ENCODE measurements at places on chromosomes 1 and 21.

GRCh38 chr1:157992031-157992832, 1.2 kb upstream of the KIRREL1 start:
- DNase-seq: peak; percentile 60

GRCh38 chr21:41684381-41685245, 82.2 kb downstream of the RIPK4 start:
- no peak for DNase-seq

DNA sequence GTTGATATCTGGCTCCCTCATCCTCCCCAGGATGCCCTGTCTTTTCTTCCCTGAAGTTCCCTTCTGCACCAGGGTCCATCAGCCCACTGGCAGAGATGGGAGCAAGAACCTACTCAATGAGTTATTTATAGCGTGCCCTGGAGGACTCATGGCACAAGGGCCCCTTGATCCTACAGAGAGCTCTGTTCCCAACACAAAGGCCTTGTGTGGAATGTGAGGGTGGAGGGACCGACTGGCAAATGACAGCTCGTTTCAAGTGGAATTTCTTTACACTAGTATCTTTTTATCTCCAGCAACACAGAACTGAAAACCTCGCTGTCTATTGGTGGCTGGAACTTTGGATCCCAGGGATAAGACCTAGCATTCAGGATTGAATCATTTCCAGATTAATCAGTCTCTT, 22.4 kb downstream of the CHI3L2 start:
- no peak for DNase-seq

DNA sequence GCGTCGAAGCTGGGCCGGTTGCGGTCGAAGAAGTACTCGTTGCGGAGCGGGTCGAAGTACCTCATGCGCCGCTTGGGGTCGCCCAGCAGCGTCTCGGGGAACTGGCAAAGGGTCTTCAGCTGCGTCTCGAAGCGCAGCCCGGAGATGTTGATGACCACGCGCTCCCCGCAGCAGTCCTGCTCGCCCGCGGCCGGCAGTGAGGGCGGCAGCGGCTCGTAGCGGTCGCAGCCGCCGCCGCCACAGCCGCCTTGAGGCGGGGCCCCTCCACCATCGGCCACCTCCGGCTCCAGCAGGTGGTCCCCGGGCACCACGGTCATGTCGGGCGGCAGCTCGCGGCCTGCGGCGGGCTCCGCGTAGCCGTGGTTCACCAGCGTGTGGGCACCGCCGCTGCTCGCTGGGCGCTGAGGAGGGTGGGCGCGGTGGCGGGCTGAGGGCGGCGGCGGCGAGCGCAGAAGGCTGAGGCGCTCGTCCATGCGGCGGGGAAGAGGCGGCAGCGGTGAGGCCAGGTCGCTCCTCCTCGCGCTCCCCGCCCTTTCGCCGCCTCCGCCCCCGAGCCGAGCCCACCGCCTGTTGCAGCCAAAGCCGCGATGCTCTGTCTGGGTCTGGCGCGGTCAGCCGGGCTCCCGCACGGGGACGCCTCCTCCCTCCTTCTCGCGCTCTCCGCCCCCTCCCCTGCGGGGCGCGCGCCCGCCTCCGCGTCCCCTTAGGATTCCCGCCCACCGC, at the start of gene KCNA3:
Gene KCNA3 (minus strand): TSS at position 604 of the 723 bp plus-strand sequence. CDS start 131 bp downstream, at position 473.
- DNase-seq: no peak

GRCh38 chr1:62437273-62437940, 558 bp downstream of the USP1 start:
- peak; percentile 41 for DNase-seq

DNA sequence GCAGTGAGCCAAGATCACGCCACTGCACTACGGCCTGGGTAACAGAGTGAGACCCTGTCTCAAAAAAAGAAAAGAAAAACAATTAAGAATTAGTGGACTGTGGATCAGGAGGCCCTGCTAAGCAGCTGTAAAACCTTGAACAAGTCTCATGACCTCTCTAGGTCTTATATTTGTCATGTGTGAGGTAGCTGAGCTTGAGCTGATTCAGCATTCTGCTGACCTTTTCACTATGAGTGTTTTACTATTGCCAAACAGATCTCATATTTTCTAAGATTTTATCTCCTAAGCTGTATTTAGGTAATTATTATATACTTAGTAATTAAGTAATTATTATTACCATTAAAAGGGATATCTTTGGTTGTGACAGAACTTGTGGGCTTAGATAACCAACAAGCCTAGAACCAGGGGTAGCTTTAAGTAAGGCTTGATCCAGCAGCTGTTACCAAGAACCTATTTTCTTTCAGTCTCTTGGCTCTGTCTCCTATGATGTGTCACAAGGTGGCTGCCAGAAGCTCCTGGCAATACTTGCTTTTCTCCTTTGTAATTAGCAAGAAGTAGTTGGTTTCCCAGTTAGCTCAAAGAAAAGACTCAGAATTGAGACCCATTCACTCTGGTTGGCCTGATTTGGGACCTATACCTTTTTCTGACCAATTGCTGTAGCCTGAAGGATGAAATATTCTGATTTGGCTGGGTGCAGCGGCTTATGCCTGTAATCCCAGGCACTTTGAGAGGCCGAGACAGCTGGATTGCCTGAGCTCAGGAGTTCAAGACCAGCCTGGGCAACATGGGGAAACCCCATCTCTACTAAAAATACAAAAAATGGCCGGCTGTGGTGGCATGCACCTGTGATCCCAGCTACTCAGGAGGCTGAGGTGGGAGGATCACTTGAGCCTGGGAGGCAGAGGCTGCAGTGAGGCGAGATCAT, 8.5 kb upstream of the ZC3H12A start:
- DNase-seq: peak; percentile 60

- DNase-seq: no peak
These were observed 48.7 kb downstream of the SMYD2 start for GRCh38 chr1:214329470-214330220.

DNA sequence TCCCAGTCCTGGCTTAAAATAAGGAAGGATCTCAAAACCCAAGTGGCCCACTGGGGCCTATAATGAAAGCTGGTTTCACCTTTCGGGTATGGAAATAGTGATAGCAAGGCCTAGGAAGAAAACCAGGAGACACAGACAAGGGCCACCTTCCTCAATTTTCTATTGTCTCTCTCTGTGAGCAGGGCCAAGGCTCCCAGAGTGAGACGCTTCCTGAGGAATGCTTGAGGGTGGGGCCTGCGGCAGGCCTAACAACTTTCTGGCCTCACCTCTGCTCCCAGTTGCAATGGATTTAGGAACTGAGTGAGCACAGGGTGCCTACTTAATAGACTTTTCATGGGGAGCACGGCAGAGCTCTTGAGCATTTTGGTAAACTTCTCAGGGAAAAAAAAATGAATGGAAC, 300.9 kb downstream of the ASTN1 start:
- no peak for DNase-seq

GRCh38 chr1:187294421-187295201, 465.9 kb downstream of the PLA2G4A start:
- DNase-seq: no peak

DNA sequence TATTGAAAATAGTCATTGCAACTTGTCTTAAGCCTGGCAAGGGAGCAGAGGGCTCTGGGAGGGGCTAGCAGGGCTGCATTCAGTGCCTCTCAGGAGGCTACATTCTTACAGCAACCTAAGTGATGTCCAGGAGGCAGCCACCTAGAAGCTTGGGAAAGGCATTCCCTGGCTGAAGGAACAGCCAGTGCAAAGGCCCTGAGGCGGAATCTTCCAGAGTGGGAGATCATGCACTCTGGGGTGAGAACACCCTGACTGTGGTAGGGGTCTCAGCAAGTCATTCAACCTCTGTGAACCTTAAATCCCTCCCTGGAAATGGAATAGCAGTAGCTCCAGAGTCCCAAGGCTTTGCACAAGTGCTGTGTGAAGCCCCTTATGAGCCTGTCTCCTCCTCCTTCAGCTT, 84.1 kb downstream of the TAS1R2 start:
- no peak for DNase-seq

- no peak for DNase-seq
These were observed 226.3 kb downstream of the SETD4 start for GRCh38 chr21:35833991-35834390.

GRCh38 chr1:184768467-184768866, 13.8 kb upstream of the EDEM3 start:
- no peak for DNase-seq

GRCh38 chr1:97457446-97458089, 463.3 kb downstream of the DPYD start:
- no peak for DNase-seq

DNA sequence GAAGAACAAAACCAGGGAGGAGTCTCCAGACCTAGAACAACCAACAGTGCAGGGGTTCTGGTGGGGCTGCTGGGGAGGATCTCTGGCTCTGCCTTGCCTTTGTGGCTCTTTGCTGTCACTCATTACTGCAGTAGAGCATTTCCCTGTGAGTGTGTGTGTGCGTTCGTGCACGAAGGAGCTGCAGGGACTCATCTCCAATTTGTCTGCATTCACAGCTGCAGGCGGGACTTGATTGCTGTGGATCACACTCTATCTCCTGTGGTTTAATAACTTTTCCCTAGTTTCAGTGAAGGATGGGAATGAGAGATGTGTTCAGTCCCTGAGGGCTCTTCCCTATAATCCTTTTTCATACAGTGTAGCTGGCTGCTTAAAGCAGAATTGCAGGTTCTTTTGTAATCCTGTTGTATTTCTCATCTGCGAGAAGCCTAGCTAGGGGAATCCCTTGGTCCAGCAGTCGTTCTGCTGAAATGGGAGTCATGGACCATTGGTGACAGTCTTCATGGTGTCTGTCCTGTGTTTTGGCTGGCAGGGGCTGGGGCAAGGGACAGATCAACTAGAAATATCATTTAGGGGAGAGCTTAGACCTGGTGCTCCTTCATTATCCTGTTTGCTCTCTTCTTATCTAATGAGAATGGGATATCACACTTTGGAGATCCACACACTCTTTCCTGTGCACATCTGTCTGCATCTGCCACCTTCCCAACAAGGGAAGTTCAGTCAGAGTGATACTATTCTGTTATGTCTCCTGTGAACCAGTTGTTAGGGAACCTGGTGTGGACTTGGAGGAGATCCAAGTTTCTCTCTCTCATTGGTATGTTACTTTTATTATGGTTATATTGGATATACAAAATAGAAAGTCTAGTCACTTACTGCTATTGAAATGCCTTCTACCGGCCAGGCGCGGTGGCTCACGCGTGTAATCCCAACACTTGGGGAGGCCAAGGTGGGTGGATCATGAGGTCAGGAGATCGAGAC, 3.0 kb downstream of the PCP4L1 start:
- DNase-seq: peak; percentile 13

DNA sequence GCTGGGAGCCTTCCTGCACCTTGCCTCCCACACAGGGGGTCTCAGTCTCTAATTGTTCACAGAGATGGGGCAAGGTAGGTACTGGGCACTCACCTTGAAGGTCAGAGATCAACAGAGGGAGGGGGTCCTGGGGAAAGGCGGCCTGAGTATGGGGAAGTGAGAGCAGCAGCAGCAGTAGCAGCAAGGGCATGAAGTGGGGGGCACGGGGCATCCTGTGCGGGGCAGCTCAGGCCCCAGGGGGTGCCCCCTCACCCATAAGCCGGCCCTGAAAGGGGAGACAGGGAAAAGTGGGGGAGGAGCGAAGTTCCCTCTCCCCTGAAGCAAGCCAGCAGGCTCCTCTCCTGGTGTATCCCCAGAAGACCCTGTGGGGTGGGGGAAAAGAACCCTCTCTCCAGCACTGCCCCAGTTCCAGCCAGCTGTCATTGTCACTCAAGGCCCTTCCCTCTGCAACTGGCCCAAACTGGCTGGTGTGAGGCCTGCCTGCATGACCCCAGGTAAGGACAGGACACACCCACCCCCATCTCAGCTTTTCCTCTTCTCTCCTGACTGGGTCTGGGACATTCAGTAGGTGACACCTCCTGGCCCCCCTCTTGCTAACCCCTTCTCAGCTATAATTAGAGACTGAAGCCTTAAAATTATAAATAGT, 3.9 kb downstream of the SEMA6C start:
- no peak for DNase-seq

- DNase-seq: no peak
These were observed 6.9 kb upstream of the CAMSAP2 start for GRCh38 chr1:200731654-200732332.

DNA sequence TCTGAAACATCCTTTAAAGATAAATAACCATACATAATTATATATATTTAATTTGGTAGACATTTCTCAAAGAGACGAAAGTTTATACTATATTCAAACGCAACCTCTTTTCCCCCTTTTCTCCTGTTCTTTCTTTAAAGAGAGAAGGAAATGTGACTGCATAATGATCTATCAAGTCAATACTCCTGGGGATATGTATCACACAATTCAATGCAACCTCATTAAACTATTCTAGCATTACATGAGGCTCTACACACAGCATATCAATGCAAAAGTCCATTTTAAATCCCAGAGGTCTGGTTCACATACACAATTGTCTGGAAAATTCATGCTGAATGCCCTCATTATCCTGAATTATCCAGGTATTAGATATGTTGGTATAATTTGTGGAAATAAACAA, 330.7 kb downstream of the LMX1A start:
- no peak for DNase-seq

DNA sequence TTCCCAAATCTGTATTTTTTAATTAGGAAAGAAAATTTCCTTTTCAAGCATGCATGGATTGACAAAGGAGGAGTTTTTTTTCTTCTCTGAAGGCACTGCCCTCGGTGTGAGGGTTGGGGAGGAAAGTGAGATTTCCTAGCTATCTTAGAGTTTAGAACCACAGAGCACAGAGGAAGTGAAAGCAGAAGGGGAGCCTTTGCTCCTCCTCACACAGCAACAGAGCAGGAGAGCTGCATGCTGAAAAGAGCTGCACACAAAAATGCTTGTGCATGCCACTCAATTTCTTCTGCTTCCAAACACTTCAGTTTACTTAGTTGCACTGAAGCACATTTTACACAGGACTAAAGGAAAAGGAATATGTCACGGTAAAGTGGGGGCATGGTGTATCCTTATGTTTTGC, 308.1 kb downstream of the GPATCH2 start:
- DNase-seq: no peak

GRCh38 chr1:183002267-183002666, 21.0 kb upstream of the LAMC1 start:
- DNase-seq: no peak

- DNase-seq: no peak
These were observed 34.2 kb downstream of the CHD5 start for GRCh38 chr1:6145864-6146410.

DNA sequence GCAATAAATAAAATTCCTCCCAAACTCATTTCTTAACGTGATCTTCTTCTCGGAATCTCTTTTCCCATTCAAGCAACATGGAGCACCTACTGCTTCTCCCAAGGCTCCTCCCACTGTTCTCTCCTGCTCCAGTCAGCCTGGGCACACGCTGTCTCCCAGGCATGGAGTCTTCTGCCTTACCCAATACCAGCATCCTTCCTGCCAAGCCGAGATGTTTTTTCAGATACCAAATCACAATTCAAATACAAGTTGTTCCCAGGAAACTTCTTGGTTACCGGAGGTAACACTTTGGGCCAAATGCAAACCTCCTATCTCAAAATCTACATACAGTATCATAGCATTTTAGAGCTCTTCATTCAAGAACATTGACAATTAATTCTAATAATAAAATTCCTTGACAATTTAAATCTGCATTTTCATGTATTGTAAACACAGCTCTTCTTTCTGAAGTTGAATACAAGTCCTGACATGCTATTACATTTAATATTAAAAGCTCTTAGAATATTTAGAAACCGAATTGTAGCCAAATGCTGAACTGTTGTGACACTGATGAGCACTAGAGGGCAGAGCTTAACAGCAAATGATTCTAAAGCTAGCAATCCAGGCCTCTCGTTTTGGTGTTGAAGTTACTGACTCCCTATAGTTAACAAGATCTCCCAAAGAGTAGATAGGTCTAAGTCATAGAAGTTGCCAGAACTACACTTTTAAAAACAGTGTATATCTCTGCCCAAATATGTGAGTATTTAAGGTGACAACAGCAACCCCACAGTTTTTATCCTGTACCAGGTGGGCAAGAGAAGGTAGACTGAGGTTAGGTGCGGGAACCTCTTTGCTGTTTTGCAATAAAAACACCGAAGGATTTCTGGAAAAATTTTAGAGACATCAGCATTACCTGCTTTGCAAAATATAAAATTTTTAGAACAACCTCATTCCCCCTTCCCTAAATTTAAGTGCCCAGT, 52.3 kb downstream of the BCAR3 start:
- peak; percentile 82 for DNase-seq

All from suppressor macrophage treated with lipopolysaccharide for 4 hours (primary cell).